ENCODE measurements at places on chromosomes 2 and 18.

GRCh38 chr18:58562999-58563667 is 65.8 kb downstream of the ALPK2 start:
- DNase-seq, result no peak

GRCh38 chr18:12253663-12254135 is 462 bp upstream of the CIDEA start:
- DNase-seq, result no peak

- no peak for DNase-seq
These were observed 132.3 kb downstream of the TTC32 start for GRCh38 chr2:19769513-19769912.

GRCh38 chr18:58103339-58103985 is 59.4 kb downstream of the NEDD4L start:
- no peak for DNase-seq

DNA sequence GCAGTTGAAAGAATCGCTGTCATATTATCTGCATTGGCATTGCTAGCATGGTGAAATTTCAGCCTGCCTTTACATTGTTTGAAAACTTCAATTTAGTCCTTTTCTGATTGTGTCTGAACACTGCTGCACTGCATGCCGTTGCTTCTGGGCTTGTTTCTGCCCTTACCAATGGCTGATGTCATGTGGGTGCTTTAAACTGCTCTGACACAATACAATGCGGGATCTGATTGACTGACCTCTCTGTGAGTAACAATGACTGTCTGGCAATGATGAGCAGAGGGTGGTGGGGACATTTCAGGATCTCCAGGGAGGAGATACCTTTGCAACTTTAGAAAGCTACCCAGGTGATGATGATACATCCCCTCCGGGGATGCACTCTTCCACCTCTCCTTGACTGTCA is 119.5 kb upstream of the ZBTB14 start:
- no peak for DNase-seq
